ENCODE measurements at places on chromosomes 16 and 17.

DNA sequence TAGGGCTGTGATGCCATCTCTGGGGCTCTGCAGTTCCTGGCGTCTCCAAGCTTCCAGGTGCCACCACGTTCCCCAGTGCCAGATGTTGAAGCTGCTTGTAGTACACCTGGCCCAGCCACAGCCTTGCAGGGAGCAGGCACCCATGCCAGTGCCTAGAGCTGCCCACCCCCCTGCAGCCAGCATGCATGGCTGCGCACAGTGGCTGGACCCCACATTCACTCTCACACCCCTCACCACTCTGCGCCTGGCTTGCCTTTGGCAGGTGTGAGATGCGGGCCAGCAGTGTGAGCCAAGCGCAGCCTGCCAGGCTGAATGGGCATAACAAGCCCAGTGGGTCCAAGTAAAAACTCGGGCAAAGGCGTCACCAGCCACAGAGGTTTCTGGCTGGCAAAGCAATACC lies 75.4 kb upstream of the CHMP6 start:
- DNase-seq = no peak

- DNase-seq = no peak
These were observed 32.2 kb downstream of the FAM222B start for GRCh38 chr17:28810437-28810836.

DNA sequence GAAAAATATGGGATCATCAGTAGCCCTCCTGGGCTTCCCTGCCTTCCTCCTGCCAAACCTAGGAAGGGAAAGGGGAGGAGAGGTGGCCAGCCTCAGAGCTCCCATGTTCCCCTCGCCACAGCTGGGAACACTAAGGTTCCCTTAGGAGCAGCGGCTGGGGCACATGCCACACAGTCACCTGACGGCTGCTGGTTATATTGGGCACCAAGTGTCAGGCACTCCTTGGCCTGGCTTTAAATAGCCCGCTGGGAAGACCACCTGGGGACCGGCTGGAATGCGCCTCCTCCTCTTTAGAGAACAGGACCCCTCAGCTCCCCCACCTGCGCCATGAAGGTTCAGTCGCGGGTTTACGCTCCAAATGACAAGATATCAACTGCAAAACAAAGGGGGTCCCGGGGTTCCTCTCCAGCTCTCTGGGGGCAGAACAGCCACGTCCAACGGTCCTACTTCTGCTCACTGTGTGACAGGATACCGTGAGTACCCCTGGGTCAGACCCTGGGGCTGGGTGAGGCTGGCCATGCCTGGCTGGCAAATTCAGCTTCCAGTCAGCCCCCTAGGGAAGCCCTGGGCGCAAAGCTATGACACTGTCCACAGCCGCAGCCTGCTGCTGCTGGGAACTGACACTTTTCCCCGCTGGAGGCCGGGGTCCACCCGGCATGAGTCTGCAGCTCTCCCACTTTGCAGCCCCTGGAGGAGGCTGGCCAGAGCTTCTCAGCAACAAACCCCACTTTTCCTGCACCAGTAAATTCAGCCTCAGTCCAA lies 3.3 kb downstream of the SMIM5 start:
- DNase-seq = no peak

DNA sequence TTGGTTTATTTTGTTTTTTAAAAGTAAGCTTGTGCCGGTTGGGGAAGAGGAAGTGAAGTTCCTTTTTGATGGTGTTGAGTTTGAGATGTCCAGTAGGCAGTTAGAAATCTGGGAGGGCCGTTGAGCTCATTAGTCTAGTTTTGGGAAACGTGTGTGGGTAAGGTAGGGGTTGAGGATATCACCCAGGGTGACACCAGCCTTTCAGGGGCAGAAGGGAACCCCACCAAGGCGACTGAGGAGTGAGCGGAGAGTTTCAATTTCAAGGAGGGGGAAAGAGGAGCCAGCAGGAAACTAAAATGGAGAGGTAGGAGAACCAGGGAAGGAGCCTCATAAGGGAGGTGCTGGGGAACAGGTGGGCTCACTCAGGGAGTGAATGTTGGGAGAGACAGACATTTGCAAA lies 22.7 kb downstream of the HAPSTR1 start:
- no peak for DNase-seq

DNA sequence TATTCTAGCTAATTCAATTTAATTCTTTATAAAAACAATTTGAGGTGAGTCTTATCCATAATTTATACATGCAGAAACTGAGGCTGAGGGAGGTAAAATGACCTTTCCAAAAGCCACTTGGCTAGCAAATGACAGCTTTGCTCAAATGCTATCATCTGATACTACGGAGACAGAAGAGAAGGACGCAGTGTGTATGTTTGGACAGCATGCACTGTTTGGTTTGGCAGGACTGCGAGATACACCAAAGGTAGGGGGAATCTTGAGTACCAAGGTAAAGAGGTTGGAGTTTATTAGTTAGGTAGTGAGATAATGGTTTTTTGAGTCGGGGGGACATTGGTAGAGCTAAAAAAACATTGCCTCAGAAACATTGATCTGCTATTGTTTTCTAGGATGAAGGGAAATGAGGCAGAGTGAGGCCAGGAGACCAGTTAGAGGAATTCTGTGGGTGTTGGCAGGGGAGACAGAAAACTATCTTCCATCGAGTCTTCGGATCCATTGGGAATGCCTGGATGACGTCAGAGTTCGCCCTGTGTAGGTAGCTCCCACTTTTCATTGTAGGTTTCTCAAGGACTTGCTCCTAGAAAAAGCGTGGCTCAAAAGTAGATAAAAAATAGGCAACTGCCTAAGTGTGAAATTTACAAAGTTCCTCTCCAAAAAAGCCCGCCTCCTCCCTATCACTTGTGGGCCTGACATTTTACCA lies 2.5 kb upstream of the HS3ST4 start:
- DNase-seq = no peak

DNA sequence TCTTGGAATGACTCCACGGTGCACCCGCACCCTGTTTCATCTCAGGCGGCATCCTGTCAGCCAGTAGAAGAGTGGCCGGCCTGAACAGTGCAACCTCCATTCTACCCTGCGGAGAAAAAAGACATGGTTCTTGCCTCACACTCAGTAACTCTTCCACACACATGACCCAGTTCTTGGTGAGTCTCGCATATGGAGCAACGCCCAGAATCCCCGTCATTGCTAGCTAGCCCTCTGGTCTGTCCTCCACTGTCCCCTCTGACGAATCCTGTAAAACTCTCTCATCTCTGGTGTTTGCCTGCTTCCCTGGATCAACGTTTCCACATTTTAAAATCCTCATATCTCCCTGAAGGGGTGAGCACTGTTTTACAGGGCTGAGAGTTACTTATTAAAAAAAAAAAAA lies 4.2 kb upstream of the RDM1 start:
- no peak for DNase-seq

DNA sequence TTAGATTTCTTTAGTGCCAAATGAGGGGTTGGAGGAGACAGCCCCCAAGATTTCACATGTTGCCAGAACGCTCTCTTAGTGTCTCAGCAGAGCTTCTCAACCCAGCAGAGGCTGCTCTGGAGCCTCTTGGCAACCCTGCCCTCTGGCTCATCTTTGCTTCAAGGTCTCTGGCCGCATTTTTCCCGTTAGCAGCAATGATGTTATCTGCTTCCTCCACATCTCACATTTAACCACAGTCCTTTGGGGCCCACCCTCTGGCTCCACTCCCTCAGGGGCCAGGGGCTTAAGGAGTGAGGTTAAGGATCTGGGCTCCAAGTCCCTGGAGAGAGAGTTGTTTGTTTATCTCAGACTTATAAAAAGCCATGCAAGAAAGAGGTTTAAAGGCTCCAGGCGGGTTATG lies 3.3 kb upstream of the XYLT1 start:
- peak; percentile 84 for DNase-seq

DNA sequence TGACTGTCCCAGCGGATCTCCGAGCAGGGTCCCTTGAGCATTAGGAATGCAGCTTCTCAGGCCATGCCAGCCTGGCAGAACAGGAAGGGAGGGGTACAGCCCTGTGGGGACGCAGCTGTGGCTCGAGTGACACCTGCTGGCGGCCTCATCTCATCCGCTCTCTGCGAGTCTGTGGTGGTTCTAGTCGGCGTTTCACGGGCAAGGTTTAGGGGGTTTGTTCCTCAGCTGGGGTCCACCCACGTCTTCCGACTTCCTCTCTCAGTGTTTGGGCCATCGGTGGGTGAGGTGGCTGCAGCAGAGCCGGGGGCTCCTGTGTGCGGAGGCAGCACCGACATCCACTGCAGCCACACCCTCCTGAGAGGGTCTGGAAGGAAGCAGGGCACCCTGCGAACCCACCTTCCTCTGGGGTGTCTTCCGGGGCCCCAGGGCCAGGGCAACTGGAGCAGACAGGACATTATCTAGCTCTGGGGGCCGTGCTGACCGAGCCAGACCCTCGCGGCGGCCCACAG lies 33.3 kb downstream of the JPH3 start:
- DNase-seq = peak; percentile 18

DNA sequence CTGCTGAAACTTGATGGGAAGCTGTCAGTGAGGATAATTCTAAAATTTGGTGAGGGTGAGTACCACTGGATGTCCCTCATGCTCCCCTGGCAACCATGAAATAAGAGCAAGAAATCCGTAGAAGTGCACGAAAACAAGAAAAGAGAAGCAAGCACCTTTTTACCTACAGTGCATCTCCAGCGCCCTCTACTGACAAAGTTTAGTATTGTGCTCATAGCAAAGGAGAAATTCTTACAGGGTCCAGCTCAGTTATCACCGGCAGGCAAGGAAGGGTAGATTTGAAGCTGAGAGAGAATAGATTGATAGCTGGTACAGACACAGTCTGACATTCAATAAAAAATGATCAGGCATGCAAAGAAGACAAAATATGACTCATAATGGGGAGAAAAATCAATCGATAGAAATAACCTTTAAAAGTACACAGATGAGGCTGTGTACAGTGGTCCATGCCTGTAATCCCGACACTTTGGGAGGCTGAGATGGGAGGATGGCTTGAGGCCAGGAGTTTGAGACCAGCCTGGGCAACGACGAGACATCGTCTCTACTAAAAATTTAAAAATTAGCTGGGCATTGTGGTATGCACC lies 28.3 kb upstream of the TEX2 start:
- DNase-seq = peak; percentile 7

- DNase-seq = no peak
These were observed 2.9 kb downstream of the VEZF1 start for GRCh38 chr17:57984936-57985674.
